ENCODE measurements at places on chromosomes 1 and 21.

DNA sequence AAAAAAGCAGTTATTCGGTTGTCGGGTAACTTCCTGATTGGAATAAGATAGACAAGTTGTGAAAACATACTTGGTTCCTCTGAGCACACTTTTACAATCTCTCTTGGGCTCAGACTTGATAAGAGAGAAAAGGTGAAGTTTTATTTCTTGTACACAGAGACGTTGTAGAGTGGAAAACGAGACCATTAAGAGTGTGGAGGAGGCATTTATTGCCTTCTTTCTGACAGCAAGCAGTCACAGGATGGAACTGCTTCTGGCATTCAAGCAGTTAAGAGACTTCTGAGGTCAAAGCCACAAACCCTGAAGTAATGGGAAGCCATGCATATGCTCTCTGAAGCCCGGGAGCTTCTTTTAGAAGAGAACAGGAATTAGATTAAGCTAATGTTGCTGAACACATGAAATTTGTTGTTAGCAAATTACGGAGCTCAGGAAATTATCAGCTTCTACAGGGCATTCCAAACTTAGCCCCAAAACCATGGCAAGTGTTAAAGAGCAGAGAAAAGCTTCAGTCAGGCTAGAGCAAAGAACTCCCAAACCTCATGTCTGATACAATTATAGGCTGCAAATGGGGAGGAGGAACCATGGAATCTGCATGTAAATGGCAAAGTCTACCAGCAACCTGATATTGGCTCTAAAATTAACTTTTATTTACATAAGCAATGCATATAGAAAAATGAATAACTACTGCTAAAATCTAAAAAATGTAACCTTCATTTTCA is 26.0 kb downstream of the S1PR1 start:
- no peak for DNase-seq

DNA sequence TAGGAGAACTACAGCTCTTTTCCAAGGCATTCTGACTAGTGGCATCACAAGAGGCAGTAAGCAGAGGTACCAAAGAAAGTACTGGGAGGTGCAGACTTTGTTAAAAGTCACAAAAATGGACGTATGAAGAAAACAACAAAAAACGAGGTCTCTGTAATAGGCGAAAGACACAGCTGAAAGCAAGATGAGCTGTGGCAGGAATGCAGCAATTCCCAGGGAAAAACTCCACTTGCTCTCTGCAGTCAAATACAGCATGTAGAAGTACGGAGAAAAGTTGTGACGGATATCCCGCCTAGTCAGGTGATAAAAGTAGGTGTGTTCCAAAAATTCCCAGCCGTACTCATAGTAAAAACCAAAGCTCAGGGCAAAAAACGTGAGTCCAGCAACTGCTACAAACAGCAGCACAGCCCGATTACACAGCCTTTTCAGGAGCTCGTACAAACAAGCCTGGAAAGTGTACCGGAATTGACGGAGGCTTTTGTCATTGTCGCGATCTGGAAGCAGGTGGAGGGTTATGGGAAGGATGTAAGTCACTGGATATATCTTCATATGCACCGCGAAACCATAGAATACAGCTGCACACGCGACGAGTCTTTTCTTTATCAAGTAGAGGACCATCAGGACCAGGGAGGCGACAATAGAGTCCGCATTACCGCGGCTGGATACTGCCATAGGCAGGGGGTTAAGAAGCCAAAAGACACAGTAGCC is 979 bp downstream of the PIGM start:
- no peak for DNase-seq

GRCh38 chr1:148385371-148386030 is 97.6 kb downstream of the PPIAL4G start:
- no peak for DNase-seq

- no peak for DNase-seq
Observed at GRCh38 chr1:224781800-224782199, 147.7 kb upstream of the DNAH14 start.

DNA sequence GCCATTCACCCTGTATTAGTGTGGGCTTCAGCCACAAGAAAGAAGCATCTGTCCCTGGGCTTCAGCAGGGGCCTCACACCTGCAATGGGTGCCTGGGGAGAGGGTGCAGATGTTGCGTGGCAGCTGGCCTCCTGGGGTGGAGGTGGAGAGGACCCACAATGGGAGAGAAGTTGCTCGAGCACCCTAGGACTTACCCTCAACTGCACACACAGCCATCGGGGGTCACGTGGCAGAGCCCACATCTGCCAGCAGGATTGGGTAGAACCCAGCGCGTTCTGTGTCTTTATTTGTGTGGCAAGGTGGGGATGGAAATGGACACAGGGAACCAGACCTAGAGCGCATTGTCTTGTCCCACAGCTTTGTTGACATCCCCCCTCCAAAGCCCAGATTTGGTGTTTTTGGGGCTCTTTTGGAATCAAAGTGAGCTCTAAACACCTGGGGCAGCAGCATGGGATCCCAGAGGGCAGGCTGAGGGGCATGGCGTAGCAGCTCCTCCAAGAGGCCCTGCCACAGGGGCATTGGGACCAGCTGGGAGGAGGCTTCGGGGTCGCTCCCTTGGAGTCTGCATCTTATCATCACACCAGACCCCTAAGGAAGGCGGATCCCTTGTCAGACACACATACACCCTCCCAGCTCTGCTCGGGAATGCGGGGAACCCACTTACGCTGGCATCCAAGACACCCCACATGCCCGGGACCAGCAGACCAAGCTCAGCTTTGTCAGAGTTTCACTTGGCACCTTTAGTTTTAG is 5.1 kb downstream of the ABCG1 start:
- no peak for DNase-seq

GRCh38 chr1:97610748-97611147 is 310.1 kb downstream of the DPYD start:
- no peak for DNase-seq

DNA sequence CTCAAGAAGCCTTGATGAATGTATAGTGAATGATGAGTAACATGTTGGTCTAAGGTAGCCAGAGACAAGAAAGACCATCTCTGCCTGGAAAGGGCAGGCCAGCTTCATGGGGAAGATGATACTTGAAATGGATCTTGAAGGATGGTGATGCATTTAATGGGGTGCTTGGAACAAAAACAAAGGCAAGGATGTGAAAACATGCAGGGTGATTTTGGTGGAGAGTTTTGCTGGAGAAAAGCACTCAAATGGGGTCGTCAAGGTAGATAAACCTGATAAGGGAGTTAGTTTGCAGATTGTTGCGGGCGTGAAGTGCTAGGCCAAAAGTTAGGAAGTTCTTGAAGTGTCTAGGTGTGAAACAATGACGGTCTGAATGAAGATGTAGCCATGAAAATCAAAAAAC is 205.4 kb downstream of the HLX start:
- no peak for DNase-seq

- DNase-seq, result no peak
Observed at GRCh38 chr1:43368646-43369020, 822 bp upstream of the ELOVL1 start.

DNA sequence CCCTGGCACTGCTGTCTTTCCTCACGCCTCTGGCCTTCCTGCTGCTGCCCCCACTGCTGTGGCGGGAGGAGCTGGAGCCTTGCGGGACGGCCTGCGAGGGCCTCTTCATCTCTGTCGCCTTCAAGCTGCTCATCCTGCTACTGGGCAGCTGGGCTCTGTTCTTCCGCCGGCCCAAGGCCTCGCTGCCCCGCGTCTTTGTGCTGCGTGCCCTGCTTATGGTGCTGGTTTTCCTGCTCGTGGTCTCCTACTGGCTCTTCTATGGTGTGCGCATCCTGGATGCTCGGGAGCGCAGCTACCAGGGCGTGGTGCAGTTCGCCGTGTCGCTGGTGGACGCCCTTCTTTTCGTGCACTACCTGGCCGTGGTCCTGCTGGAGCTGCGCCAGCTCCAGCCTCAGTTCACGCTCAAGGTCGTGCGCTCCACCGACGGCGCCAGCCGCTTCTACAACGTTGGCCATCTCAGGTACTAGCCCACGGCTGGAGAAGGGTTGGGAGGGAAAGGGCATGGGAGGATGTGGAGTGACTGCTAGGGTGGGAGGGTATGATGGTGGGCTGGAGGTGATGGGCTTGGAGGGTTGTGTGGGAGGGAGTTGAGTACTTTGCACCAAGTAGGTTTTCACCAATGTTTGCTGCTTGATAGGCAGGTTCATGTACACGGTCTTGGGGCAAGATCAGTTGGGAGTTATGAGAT is 18.9 kb downstream of the VANGL2 start:
- no peak for DNase-seq

DNA sequence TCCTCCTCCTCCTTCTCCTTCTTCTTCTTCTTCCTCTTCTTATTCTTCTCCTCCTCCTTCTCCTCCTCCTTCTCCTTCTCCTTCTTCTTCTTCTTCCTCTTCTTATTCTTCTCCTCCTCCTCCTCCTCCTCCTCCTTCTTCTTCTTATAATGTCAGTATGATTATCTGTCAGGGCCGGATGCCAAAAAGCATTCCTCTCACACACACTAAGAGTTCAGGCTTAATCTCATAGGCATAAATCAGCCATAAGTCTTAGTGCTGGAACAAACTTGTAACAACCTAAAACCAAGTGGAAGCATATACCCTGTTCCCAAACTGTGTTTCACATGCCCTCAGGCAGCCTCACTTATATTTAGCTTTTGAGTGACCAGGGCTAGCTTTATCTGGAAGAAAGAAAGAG is 240.3 kb downstream of the LMX1A start:
- no peak for DNase-seq

Measured in cerebellar nuclear complex (tissue), 1 donor.